ENCODE measurements at places on chromosomes 1 and 21. TPM values are rescaled to one million over a fixed set of nuclear protein-coding genes. Genes with fewer than 3 reads are reported as not detected.

DNA sequence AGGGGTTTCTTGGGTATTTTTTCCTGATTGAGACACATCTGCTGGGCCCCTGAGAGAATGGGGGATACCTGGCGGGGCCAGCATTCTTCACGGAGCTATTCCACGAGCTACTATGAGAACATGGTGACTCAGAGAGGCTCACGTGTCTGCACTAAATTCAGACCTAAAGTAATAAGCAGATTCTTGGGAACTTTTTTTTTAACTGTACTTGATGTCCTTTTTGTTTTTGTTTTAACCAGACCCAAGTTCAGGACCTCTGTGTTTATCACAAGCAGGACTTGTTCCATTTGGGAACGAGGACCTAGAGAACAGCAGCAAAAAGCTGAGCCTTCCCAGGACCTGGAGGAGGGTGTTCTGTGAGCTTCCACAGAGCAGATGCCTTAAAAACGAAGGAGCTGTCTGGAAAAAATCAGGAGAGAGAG lies 44.0 kb downstream of the EVA1C start:
- DNase-seq: no peak

DNA sequence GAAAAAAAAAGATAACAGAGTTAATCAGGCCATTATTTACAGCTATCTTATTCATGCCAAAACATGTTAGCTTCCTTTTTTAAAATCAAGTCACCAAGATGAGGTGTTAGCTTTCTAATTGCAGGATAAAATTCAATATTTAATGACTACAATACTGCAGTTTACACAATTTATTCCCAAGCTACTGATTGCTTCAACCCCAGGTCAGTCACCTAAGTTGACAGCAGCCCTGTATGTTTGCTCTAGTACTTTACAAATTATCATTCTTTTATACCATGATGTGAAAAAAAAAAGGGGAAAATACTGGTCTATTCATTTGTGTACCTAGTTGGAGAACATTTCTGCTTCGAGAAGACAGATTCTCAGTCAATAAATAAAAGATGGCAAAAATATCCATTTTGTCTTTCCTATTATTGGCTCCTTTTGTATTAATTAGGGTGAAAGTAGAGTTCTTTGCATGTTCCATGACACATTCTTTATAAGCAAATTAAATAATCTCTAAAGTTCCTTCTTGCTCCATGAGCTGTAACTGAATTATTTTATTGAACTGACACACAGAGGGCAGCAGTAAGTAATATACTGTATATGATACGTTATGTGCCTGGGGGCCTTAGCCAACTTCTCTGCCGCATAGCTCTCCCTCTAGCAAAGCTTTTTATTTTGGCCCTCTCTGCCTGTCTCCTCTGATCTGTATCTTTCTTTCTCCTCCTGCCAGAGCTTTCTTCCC lies 48.0 kb downstream of the DIPK1A start:
- DNase-seq: no peak

AGTRAP gene
- total RNA-seq: 43.5 TPM

PRDM2 gene
- 2.1 TPM for total RNA-seq

- no peak for DNase-seq
Observed at GRCh38 chr1:53576381-53576801, 117.2 kb downstream of the DMRTB1 start.

DNA sequence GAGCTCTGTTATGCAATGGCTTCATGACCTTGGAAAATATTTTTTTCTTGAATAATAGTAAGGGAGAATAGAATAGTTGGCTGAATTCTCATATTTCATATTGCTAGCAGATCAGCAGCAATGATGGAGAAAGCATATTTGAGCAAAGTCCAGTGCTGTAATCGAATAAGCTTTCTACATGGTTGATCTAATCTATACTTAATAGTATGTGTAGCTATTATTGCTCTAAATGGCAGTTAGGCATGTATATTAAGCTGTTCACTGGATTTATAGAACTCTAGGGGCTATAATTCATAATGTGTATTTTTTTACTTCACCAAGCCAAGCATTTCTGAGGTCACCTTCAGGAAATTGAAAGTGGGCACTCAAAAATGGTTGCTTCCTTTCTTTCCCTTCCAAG lies 10.0 kb upstream of the IL19 start:
- no peak for DNase-seq

DNA sequence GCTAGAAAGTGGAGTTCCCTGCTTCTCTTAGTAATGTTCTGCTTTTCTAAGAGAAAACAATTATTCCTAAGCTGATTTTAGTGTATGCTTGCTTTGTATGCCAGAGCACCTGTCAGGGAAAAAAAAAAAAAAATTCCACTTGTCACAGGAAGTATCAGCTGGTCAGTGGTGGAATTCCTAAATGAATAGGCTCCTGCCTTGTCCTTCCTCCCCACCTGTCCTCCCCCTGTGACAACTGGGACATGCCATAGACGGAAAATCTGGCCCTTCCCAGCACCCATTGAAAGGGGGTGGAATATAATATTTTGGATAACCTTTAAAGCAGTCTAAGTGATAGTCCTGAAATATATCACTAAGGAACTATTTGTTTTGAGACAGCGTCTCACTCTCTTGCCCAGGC lies 10.8 kb downstream of the FNDC5 start:
- DNase-seq: no peak

DNA sequence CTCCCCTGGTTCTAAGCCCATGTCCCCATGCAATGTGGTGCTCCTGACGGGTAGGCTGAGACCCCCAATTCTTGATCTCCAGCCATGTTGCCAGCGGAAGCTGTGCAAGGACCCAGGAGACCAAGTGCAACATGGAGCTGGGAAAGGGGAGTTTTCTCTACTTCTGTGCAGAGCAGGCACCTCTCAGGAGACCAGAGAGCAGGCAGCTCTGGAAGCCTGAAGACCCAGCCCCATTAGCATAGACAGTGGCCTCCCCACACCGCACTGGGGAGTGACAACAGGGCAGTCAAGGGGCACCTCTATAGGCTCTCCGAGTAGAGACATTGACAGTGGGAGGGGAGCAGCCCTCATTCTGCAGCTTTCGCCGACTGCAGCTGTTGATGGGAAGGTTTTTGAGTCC lies 410.2 kb downstream of the MATN1 start:
- DNase-seq: no peak

DNA sequence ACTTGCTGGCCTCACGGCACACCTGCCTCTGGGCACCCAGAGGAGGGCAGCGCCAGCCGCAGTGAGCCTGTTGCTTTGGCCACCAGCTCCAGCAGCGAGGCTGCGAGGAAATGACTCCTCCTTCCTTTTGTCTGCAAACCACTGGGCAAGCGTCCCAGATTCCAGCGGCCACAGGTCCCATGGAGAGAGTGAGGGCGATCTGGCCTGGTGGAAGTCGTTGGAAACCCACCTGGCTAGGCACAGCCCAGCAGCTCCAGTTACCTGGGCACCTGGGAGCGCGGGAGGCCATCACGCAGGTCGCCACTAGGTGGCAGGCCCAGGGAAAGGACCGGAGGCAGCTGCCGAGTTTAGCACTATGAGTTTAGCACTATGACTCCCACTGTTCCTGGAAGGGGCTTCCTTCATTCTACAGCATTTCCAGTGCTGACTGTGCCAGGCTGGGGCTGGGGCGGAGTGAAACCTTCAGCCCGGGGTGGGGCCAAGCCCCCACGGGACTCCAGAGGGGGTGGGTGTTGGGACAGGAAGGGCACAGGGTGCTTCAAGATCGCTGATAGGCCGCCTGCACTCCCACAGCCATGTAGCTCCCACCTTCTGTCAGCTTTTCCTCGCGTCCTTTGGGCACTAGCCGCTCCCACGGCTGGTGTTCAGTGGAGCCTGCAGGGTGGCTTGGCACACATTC lies 1.1 kb upstream of the ESPN start:
- DNase-seq: peak; percentile 82

- no peak for DNase-seq
Observed at GRCh38 chr1:236280438-236281197, 1.1 kb downstream of the ERO1B start.

PLK3 gene
- 5.9 TPM for total RNA-seq

ETV3L gene
- total RNA-seq: not detected

DNA sequence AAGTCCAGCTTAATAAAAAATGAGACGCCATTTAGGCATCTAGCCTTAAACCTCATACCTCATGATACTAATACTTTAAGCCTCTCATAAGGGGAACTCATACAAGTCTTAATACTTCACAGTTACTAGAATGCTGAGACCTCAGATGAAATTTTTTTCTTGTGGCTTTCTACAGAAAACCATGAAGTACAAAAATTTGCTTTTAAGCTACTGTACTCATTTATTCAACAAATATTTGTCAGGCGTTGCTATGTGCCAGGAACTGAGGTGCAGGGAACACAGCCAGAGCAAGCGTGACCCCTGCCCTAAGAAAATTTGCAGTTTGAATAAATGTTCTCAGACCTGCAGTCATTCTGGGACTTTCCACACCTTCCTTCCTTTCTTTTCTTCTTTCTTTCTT lies 150.6 kb downstream of the MRPL39 start:
- DNase-seq: no peak

DNA sequence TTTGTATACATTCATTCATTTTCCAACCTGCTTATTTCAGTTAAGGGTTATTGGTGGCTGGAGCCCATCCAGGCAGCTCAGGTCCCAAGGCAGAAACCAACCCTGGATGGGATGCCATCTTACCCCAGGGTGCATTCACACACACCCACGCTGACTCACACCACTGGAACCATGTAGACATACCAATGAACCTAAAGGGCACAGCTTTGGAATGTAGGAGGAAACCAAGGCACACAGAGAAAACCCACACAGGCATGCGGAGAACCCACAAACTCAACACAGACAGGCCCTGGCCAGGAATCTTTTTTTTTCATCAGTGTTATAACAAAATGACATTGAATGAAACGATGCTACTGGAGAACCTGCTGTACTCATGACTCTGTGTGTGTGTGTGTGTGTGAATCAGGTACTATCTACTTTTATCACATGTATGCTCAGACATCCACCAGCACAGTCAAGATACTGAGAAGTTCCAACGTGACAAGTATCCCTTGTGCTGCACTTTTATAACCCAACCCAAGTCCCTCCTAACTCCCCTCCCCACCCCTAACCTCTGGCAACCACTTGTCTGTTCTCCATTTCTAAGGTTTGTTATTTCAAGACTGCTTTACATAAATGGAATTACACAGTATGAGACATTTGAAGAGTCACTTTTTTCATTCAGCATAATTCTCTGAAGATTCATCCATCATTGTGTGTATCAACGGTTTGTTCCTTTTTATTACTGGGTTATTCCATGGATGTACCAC lies 286.8 kb upstream of the PLD5 start:
- peak; percentile 89 for DNase-seq

GRCh38 chr1:231665101-231665500 lies 38.5 kb downstream of the DISC1 start:
- DNase-seq: no peak

DNA sequence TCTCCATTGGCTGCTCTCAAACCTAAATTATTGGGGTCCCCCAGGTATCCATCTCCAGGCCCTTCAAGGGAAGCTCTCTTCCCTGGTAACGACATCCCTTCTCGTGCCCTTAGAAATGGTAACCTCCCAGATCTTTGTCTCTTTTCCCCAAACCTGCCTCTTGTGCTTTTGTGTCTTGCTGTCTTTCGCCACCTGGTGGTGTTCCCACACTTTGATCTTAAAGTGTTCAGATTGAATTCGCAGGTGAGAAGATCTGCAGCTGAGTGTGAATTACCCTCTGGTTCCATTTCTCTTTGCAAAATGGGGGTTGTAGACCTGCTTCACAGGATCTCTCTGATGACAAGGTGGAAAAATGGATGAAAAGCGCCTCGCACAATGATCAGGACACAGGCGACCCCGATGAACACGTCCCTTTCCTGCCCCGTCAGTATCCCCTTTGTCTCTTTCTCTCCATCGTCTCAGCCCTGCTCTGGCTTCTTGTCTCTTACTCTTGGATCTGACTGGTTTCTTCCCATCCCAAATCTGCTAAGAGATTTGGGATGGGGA lies 53.1 kb downstream of the DOP1B start:
- peak; percentile 18 for DNase-seq

RAB7B gene
- 17.5 TPM for total RNA-seq

DNA sequence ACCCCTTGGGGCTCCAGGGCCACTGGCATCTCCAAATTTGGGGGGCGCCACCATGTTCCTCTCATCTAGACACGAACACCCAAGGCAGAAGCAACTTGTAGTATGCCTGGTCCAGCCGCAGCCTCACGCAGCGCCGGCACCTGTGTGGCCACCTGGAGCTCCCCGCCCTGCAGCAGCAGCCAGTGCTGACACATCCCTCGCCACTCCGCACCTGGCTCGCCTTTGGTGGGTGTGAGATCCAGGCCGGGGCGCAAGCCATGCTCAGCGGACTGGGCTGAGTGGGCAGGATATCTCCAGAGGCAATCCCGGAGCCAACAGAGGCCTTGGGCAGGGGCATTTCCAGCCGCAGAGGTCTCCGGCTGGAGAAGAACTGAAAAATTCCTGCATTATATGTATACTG lies 1563.7 kb downstream of the NCAM2 start:
- no peak for DNase-seq

- peak; percentile 99 for DNase-seq
Observed at GRCh38 chr1:227793948-227794816, 21.3 kb upstream of the PRSS38 start.

- DNase-seq: no peak
Observed at GRCh38 chr1:112625696-112626095, 6.1 kb downstream of the CAPZA1 start.

Data from MG63 (cell line).